Mesothelial cell of epicardium (in vitro differentiated cells): ENCODE measurements at places on chromosomes 4 and X. TPM values are rescaled to one million over a fixed set of nuclear protein-coding genes. Genes with fewer than 3 reads are reported as not detected.
A peak's percentile ranks its signal among the peaks of the same experiment; 100 is the strongest.

DNA sequence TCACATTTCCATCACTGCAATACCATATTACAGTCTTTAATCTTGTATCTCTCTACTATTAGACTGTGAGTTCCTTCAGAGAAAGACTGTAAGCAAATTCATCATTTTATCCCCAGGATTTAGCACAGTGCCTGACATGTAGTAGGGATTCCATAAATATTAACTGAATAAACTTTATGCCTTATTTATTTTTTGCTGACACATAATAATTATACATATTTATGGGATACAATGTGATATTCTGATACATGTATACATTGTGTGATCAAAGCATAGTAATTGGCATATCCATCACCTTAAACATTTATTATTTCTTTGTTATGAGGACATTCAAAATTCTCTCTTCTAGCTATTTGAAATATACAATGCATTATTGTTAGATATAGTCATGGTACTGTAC is 3.7 kb downstream of the PPEF2 start:
- H3K27ac ChIP-seq = no peak overlapping the region
- no peak overlapping the region for H3K4me3 ChIP-seq
- DNase-seq = no peak
- H3K27me3 ChIP-seq = no peaks in the 10 kb centered on the region
- H3K4me1 ChIP-seq = no peaks in the 10 kb centered on the region
- H3K36me3 ChIP-seq = no peaks in the 10 kb centered on the region

CPLX1 gene
- total RNA-seq = 4.5 to 4.7 TPM (median 4.6 TPM) in 3 replicates

LDOC1 gene
- total RNA-seq = 52.2 to 54.9 TPM (median 54.2 TPM) in 3 replicates

GRCh38 chrX:34578237-34578636 is 78.8 kb downstream of the TMEM47 start:
- no peaks in the 10 kb centered on the region for H3K36me3 ChIP-seq
- DNase-seq = no peak
- H3K4me1 ChIP-seq = no peaks in the 10 kb centered on the region

DNA sequence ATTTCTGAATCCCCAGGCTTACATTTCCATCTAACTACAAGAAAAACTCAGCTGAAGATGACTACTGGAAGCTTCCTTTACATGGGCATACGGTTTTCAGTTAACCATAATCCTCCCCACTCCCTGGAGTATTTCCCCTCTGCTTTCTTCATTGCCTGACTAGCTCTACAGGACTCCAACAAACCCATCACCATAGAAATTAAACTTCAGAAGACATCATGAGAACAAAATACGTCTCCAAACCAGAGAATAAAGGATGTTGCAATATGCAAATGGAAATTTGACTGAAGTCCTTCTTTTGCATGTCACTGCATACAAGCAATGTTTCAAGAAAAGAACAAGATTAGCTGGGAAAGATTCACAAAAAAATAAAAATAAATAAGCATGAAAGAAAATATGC is 170.2 kb upstream of the PCDH18 start:
- no peak overlapping the region for H3K27ac ChIP-seq
- no peaks in the 10 kb centered on the region for H3K27me3 ChIP-seq
- H3K36me3 ChIP-seq = peaks cover 6% of the 10 kb centered on the region
- DNase-seq = no peak
- H3K4me3 ChIP-seq = no peak overlapping the region

- no peaks in the 10 kb centered on the region for H3K36me3 ChIP-seq
- H3K27me3 ChIP-seq = no peaks in the 10 kb centered on the region
- DNase-seq = no peak
- peaks cover 12% of the 10 kb centered on the region for H3K4me1 ChIP-seq
- H3K4me3 ChIP-seq = no peak overlapping the region
Observed at GRCh38 chr4:23932901-23933308, 43.1 kb upstream of the PPARGC1A start.

- H3K27ac ChIP-seq = peak within 1 kb of the TSS; percentile 96
- peaks cover 4% of the 10 kb centered on the region for H3K27me3 ChIP-seq
- peak; percentile 71 for DNase-seq
Observed at GRCh38 chrX:93673056-93673868, at the start of gene NAP1L3. Gene NAP1L3 (minus strand): TSS chrX:93673578. CDS start chrX:93673304, 274 bp downstream.

SLC9A7 gene
- total RNA-seq = 13.6 to 14.3 TPM (median 14.1 TPM) in 3 replicates

DNA sequence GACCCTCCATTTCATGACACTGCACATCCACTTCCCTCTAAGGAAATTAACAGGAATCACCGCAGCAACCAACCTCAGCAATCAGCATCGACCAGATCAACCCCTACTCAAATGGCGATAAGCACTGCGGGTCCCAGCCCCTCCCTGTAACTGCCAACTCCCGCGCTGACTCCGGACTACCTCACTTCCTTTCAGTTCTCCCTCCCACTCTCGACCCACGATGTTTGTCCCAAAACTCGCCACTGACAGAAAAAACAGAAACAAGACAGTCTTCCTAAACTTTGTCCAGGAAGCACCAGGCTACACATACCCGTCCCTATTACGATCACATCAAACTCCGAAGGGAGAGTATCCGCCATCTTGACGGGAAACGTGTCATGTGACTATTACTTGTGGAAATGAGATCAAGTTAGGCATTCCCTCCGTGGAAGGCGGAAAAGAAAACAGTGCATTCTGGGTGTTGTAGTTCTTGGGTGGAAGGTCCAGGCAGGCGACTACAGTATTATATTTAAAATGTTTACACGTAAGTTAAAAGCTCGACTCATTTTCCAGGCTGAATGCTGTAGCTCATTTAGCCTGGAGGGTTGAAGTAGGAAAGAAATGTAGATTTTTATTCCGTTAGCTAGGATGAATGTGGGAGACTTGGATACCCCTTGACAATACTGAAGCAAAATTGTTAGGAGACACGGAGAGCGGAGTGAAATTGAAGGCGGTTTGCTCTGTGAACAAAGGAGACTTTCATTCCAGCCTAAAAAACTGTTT is at the start of gene CHM:
CHM (minus strand) TSS at position 385 of the 762 bp plus-strand sequence; CDS start at position 359, 26 bp downstream.
- no peak within 1 kb of the TSS for H3K4me3 ChIP-seq
- peaks cover 2% of the 10 kb centered on the region for H3K27me3 ChIP-seq
- DNase-seq = peak; percentile 72
- peaks cover 5% of the 10 kb centered on the region for H3K36me3 ChIP-seq
- no peak within 1 kb of the TSS for H3K27ac ChIP-seq

- H3K4me1 ChIP-seq = no peaks in the 10 kb centered on the region
- H3K4me3 ChIP-seq = no peak overlapping the region
- DNase-seq = no peak
- H3K27ac ChIP-seq = no peak overlapping the region
Observed at GRCh38 chrX:41386222-41386990, 52.4 kb downstream of the DDX3X start.

DNA sequence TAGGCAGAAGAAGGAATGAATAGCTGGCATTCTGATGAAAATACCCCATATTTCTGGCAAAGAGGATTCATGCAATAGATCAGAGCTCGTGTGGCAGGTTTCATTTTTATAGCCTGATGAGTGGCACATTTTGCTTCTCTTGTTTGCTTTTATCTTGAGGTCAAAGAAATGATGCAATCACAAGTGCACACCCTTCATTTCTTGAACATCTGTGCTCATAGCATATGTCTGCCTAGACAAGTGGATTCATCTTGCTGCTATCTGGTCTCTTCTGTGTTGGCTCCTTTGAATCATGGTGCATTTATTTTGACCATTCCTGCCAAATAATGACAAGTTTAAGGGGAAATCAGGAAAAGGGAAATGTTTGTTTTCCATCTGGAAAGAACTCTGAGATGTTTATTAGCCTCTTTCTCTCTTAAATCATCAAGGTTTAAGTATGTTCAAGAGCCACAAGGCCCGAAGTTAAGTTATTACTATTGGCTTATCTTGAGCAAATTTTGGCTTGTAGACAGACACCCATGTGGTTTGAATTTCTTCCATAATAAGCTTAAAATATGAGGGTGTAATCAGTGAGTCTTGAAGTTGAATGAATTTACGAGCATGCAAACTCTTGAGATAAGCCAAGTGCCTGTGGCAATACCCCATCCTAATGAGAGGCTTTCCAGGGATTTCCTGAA is 59.3 kb upstream of the HS3ST1 start:
- no peak for DNase-seq
- H3K4me1 ChIP-seq = peaks cover 24% of the 10 kb centered on the region
- peaks cover 4% of the 10 kb centered on the region for H3K36me3 ChIP-seq

DNA sequence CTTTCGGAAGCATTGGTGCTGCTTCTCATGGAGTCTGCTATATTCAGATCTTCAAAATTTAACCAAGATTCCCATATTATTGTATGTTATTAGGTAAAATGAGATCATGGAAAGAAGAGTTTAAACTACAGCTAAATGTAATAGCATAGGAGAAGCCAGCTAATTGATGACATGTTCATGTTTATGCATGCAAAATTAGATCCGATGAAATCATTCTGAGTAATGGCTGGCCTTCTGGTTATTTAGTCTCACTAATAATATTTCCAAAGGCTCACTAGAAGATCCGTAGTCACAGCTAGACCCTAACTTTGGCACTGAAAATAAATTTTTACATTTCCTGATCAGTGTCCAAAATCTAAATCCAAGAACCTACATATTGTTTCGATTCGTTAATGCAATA is 19.8 kb upstream of the PHKA2 start:
- H3K4me1 ChIP-seq = peaks cover 2% of the 10 kb centered on the region
- DNase-seq = no peak
- no peaks in the 10 kb centered on the region for H3K36me3 ChIP-seq
